ENCODE measurements at places on chromosomes 1 and 21.

DNA sequence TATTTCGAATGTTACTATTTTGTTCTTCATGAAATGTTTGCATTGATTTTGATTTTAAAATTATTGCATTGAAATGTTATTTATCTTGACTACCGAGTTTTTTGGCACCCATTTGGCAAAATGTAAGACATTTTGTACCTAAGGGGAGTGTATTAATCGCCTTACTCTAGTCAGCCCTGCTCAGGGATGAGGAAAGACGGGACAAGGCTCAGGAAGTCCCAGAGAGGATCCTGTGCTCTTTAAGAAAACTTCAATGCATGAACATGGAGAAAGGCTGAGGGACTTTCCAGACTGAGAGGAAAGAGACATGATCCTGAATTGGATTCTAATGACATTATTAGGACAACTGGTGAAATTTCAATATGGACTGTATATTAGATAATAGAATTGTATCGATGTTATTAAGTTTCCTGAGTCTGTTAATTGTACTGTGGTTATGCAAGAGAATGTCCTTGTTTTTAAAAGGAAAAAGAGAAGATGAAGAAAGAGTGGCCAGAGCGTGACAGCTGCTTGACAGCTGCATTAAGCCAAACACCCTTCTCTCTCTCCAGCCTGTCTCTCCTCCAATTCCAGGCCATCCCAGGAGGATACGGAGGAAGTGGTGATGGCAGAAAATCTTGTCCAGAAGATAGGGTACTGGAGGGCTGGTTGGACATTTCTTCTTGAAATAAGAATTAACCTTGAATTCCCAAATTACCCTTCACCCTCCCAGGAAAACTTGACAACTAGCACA lies 66.0 kb downstream of the PLEKHA6 start:
- no peak for DNase-seq

GRCh38 chr1:114756009-114756892 lies 1.5 kb downstream of the CSDE1 start:
- no peak for DNase-seq

- no peak for DNase-seq
Observed at GRCh38 chr1:203624341-203624712, 2.3 kb upstream of the ATP2B4 start.

DNA sequence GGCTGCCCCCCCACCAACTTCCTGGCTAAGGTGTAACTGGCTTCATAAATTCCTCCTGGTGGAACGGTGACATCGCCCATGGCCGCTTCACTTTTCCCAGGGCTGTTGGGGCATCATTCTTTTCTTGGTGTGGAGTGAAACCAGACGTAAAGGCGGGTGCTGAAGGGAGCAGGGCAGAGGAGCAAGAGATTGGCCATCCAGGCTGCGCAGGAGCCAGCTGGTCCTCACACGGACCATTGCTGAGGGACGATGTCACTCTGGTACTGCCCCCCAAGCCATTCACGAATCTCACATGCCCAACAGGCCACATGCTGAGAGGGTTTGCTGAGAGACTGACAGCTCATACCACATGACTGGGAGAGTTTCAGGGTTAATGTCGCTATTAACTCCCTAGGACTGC lies 10.5 kb upstream of the PKP1 start:
- no peak for DNase-seq

DNA sequence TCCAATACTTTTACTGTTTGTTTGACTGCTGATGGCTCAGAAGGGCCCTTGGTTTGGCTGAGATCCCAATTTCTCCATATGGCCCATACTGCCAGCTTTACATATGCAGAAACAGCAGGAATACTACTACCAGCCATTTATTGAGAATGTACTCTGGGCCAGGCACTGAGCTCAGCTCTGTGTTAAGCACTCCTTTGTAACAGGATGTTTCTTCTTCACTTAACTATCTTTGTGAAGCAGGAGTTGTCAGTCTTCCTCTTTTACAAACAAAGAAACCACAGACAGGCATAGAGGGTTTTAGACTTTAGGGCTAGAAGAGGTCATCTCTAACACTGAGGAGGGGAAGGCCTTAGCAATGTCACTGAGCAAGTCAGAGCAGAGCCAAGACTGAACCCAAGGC lies 8.3 kb downstream of the HMGCL start:
- DNase-seq = no peak

DNA sequence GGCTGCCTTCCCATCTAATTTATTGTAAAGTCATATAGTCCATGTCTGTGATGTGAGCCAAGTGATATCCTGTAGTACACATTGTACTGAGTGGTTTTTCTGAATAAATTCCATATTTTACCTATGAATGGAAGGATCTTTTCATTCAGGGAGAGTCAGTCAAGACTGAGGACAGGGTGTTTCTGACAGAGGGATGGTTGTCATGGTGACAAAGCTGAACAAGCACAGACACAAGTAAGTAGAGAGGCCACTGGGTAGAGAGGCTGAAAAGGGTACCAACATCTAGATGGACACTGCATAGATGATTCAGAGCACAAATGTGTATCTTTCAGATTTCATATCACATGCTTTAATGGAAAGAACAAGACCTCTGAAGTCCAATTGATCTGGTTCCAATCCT lies 22.6 kb upstream of the IL20 start:
- DNase-seq = no peak

DNA sequence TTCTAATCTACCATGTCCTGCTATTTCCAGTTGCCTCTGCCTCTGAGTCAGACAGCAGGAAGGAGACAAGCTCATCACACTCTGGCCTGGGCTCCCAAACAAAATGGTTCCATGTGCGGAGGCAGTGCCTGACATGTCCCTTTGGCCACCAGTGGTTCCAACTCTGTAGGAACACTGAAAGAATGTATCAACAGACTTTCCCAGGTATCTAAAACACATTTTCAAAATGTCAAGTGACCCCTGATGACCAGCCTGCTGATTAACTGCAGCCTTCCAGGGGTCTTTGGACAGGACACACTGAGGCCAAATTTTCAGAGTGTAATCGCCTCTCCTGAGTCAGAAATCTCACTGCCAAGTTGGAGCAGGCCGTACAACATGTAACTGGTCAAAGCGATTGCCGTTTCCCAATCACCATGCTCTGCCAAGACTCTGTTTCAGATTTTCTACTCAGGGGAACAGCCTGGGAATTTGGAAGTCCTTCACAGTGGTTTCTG lies 172.7 kb downstream of the TPR start:
- no peak for DNase-seq

- no peak for DNase-seq
Observed at GRCh38 chr1:42466030-42466429, 2.9 kb downstream of the CCDC30 start.

GRCh38 chr1:14572861-14573260 lies 25.6 kb upstream of the KAZN start:
- no peak for DNase-seq

DNA sequence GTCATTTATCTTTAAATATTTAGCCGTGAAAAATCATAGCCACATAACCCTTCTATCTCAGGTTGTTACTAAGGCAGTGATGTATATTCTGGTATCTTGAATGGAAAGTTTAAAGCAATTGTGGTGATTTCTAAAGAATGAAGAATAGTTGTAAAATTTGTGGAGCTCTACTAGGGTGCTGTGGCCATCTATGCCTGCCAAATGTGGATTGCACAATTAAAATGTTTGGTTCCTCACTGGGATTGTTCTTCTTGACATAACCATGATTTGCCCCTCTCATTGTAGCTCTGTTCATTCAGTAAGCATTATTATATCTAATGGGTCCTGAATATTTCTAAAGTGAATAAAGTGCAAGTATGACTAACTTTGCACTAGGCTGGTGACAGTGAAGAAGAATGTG lies 50.1 kb downstream of the AK4 start:
- no peak for DNase-seq

GRCh38 chr1:3909615-3910014 lies 9.5 kb upstream of the C1orf174 start:
- no peak for DNase-seq

DNA sequence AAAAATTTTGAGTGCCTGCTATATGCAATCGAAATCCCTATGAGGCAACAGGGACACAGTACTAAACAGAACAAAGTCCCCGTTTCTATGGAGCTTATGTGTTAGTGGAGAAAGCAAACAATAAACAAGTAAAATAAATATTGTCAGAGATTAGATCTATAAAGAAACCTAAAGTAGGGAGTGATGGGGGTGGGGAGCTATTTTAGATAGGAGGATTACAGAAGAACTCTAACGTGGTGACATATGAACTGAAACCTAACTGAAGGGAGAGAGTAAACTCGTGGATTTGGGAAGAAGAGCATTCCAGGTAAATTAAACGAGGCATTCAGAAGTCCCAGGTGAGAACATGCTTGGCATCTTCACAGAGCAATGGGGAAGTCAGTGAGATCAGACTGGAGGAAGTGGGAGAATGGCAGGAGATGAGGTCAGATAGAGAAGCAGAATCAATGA lies 154.5 kb downstream of the DENND1B start:
- DNase-seq = no peak

GRCh38 chr1:1435911-1436629 lies 580 bp downstream of the VWA1 start:
- no peak for DNase-seq

GRCh38 chr1:150550222-150551050 lies 1.2 kb downstream of the ADAMTSL4 start:
- no peak for DNase-seq

DNA sequence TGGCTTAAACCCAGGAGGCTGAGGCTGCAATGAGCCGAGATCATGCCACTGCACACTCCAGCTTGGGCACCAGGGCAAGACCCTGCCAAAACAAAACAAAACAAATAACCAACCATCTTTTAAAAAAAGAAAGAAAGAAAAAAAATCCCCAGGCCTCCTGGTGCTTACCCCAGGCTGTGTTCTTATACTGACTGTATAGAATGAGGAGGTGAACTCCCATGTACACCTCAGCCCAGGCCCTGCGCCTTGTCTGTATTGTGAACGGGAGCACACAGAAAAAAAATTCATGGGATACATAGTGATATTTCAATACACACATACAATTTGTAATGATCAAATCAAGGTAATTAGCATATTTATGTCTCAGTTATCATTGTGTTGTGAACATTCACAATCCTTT lies 14.1 kb downstream of the RPL5 start:
- no peak for DNase-seq

- DNase-seq = no peak
Observed at GRCh38 chr1:202014060-202014459, 3.7 kb downstream of the ELF3 start.

GRCh38 chr1:192943108-192943507 lies 116.1 kb downstream of the UCHL5 start:
- no peak for DNase-seq

DNA sequence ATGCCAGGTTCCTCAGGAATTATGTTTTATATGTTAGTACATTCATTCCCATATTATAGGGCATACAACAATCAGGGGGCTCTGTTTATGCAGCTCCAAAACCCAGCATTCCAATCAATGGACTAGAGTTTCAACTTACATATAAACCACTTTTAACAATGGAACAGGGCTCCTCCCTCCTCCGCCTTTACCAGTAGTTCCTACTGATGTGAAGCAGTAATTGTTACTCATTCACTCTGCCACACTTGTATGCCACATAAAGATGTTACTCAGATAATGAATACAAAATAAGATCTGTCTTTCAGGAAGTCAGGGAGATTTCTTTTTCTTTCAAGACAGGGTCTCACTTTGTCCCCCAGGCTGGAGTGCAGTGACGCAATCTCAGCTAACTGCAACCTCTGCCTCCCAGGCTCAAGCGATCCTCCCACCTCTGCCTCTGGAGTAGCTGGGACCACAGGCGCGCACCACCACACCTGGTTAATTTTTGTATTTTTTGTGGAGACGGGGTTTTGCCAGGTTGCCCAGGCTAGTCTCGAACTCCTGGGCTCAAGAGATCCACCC lies 17.1 kb downstream of the ZNF281 start:
- no peak for DNase-seq

DNA sequence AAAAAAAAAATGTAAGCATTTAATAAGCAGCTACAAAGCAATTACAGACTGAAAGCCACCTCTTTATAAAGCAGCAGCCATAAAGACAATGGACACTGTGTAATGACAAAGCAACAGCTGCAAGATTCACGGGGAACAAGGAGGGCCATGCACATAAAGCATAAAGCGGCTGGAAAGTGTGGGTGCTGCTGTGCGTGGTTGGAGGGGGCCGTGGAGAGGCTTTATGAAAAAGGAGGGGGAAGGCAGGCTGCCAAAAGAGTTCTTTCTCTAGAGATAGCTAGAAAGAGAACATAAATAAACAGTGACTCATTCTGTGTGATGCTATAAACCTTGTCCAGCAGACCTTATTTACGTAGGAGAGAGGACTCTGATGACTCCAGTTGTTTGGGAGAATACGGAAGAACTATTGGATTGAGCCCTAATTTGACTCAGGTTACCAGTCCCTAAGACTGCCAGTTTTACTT lies 49.3 kb downstream of the ADAMTS1 start:
- no peak for DNase-seq

- DNase-seq = no peak
Observed at GRCh38 chr1:244826712-244827111, 8.7 kb upstream of the COX20 start.

- DNase-seq = no peak
Observed at GRCh38 chr1:156291226-156292061, 4.0 kb downstream of the GLMP start.

GRCh38 chr1:164685266-164686035 lies 126.5 kb downstream of the PBX1 start:
- DNase-seq = no peak

DNA sequence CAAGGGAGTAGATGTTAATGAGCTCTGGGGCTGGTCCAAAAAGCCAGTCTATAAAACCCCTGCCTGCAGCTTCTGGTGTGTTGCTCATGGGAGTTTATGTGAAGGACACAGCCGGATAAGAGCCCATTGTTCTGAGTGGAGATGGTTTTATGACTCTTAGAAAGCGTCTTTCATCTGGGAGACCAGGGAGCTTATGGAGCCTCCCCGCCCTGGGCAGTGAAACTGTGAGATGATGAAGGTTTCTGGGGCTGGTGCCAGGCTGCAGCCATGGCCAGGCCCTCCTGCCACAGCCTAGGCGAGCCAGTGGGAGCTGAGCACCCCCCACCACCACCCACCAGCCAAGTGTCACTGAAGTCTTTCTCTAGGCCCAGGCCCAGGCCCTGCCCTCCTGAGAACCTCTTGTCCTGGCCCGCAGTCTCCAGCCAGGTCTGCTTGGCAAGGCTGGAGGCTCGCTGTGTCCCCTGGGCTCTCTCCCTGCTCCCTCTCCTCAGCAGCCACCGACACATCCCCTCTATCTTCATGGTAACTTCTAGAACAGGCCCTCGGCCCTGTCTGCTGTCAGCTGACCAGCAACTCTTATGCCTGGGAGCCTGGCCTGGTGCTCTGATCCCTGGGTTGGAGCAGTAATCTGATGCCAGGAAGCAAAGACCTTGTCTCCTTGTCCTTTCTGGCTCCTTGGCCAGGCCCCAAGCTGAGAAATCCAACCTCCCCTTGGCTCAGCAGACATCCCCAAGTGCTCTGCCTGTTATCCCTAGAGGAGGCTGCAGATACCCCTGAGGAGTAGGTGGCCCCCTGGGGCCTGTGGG lies 7.6 kb upstream of the ARHGEF10L start:
- DNase-seq = no peak

DNA sequence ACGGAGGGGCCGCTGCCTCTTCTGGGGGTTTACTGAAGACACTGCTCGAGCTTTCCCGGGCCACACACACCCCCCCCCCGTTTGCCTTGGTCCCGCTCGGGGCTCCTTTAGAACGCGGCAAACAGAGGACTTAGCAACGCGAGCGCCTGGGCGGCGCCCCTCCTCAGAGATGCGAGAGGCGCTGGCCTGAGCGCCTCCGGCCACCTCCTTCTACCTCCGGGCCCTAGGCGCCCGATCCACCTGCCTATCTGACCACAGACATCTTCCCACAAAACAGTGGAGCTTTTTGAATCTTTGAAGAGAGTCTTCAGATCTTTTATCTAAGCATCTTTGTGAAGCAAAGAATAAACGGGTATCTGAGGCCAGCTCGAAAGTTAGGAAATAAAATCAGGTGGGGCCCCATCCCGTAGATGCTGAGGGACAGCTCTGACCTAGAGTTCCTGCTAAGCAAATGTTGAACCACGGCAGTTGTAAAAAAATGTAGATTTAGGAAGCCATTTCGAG lies 436 bp upstream of the TTLL7 start:
- DNase-seq = peak; percentile 47
